Stimulated activated CD8-positive, alpha-beta memory T cell treated with anti-CD3 and anti-CD28 coated beads, Interleukin-7, amount 100 ng/mL, for 48 hours (primary cell): ENCODE measurements at places on chromosomes 6 and 20.

DNA sequence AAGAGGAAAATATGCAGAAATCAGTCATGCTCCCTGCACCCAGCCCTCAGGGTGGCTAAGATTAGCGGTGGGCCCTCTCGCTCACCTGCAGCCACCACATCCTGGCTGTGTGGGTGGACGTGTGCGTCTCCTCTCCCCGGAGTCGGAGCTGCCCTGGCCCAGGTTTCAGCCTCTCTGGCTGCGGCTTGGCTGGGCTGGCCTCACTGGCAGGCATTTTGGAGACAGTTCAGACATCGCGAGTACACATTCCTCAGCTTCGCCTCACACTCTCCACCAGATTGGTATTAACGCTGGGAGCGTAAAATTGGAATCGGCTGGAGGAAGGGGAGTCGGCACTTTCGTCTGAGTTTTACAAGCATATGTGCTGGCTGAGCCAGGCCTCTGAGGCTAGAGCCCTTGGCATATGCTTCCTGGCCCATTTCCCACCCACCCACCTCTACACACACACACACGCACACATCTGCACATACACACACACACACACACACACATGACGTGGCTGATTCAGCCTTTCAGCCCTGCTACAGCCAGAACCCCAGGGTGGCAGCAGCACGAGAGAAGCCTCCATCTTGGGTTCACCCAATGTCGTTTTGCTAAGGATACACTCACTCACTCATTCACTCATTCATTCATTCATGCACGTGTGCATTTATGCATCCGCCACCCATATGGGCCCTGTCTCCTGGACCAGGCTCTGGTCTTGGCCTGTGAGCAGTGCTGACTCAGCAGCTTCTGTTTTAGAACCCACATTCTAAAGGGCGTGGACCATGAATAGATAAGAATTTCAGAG lies 42.9 kb downstream of the BCAS4 start:
- no peak for DNase-seq

DNA sequence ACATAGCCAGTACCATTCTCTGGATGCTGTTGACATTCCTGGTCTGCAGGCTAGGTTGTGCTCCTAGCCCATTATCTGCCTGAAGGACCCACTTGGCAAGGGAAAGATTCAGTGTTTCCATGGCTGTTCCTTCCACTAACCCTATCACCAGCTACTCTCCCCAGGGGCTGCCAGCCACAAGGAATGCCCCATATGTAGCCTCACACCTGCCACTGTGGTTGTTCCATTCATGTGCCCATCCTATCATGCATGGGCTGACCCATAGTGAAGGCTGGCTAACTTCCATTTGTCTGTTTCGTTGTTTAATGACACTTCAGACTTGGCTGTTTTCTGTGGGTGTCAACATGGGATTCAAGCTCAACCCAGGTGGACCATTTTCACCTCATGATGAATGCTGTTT lies 25.6 kb upstream of the HLA-A start:
- DNase-seq, result no peak

GRCh38 chr20:37775200-37775599 lies 81.4 kb downstream of the CTNNBL1 start:
- no peak for DNase-seq

GRCh38 chr6:149990212-149990660 lies 26.5 kb downstream of the ULBP1 start:
- DNase-seq, result no peak

DNA sequence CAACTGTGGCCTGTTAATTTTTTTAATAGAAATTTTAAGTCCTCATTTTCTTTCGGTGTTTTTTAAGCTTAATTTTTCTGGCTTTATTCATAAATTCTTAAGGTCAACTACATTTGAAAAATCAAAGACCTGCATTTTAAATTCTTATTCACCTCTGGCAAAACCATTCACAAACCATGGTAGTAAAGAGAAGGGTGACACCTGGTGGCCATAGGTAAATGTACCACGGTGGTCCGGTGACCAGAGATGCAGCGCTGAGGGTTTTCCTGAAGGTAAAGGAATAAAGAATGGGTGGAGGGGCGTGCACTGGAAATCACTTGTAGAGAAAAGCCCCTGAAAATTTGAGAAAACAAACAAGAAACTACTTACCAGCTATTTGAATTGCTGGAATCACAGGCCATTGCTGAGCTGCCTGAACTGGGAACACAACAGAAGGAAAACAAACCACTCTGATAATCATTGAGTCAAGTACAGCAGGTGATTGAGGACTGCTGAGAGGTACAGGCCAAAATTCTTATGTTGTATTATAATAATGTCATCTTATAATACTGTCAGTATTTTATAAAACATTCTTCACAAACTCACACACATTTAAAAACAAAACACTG lies 10.1 kb downstream of the HFE start:
- DNase-seq, result no peak

DNA sequence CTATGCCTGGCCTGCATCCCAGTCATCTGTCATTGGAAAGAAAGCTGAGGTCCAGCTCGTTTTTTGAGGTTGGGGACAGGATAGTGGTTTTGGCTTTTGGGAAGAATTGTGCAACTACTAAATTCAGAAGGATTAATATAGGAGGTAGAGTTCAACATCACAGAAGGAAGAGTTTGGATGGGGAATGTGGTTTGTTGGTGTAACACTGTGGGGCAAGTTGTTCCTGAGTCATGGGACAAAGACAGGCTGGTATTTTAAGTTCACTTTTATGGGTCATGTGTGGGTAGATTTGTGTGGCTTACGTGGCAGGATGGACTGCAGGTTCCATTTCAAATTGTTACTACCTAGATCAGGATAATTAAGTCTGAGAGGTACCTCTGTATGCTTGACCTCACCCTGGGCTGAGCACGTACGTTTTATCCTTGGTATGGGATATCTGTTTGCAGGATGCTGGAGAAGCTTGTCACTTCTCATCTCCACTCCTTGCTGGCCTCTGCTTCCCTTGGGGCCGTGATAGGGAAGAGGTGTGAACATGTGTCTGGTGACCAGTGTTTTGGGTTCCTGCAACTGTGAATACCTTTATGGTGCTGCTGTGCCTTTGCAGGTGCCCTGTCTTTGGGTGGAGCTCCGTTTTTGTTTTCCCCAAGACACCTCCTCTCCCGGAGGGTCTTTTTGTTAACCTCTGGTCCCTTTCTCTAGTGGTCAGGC lies 177.6 kb downstream of the JARID2 start:
- DNase-seq, result no peak

GRCh38 chr6:33249732-33250630 lies 21.7 kb downstream of the VPS52 start:
- no peak for DNase-seq

GRCh38 chr6:169398342-169399105 lies 144.9 kb upstream of the THBS2 start:
- no peak for DNase-seq

DNA sequence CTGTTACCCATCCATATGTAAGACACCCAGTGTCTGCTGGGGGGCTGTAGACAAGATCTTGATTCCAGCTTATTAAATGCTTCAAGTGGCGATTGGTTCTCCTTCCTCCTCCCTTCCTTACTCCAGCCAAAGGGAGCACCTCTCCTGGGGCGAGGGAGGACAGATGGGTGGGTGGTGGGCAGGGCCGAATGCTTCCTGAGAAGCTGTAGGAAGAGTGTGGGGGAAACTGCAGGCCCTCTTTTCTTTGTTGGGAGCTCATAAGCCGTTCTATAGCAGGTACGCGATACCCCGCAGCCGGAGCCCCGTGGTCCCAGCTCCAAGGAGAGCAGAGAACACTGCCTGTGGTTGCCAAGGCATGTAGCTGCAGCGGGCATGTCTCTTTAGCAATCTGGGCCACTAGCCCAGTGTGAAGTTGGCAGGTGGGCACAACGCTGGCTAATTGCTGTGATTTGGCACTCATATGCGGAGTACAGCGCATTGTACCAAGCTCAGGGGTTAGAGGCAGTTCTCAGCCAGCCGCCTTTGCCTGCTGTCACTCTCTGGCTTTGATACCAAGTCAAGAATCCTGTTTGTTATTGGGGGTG lies 14.7 kb upstream of the KCNG1 start:
- no peak for DNase-seq

DNA sequence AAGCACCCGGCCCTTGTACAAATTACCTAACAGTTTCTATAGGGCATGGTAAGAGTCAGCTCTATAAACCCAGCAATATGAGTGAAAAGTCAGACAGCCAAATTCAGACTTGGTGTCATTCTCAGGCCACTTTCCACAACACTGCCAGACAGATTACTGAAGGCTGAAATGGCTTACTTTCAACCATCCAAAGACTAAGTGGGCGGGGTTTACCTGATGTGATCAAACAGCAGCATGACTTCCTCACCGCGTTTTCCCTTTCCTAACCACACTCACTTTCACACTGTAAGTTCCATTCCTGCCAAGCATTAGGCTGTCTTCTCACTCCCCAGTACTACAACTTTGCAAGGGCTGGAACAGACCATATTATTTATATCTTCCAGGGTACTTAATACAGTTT lies 85.9 kb downstream of the SMLR1 start:
- DNase-seq, result no peak
